ENCODE measurements at places on chromosomes 1 and 21.
A peak's percentile ranks its signal among the peaks of the same experiment; 100 is the strongest.

DNA sequence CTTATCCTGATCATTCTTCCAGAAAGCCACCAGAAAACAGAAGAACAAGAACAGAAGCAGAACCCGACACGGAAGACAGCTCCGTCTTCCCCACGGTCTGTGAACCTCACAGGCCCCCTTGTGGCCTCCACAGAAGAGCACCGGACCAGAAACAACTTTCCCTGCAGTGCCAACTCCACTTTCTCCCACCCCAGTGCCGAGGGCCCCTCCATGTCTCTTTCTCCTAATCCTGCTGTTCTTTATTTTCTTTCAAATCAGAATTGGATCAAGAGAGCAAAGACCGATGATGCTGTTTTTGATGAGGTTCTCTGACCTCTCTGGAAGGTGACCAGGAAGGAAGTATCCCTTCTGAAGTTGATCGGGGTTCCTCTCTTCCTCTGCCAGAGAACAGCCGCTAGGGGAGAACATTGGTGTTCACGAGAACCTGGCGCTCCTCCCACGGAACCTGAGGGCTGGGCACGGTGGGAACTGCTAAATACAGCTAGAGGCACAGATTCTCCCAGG, 58.9 kb upstream of the CTTNBP2NL start:
- DNase-seq: peak; percentile 5

DNA sequence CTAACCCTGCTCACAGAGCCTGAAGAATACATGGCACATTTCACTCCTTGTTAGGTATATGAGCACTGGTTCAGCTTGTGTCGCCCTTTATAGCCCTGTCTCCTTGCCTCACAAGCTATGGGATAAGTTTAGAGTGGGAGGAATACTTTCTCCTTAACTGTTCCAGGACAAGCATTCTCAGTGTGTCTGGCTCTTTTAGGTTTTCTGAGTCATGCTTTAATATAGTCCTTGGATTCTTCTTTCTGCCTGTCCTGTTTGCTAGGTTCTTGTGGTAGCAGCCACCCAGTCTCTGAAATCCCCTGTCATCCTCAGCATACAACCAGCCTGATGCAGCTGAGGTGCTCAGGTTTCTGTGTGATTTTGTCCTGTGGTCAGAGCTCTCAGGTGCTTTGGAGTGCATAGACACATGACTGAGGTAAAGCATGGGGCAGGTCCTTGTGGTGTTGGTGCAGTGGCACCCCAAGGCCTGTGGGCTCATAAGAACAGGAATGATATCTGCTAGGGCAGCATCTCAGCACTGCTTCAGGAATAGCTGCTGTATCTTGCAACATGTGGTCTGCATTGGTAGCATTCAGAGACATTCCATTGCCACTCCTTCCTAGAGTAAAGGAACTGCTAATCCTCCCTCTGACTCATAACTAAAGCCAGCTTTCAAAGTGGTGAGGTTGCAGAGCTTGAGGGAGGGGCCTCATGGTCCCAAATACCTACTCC, 14.2 kb upstream of the CASQ2 start:
- no peak for DNase-seq

DNA sequence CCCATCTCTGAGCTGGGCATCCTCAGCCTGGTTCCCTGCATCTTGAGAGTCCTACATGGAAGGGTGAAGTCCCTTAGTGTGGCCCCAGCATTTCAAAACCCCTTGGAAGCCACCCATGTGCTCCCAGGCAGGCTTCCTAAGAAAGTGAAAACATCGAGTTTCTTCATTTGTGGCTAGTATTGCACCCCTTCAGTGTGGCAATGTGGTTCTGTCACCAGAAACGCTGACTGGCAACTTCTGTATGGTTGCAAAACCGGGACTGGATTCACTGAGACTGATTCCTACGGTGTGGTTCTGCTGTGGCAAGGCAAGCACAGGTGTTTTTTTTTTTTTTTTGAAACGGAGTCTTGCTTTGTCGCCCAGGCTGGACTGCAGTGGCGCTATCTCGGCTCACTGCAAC, 9.0 kb upstream of the IFNGR2 start:
- no peak for DNase-seq

- no peak for DNase-seq
These were observed 27.3 kb upstream of the A3GALT2 start for GRCh38 chr1:33348194-33348593.

GRCh38 chr1:63975481-63975880, 201.7 kb downstream of the ROR1 start:
- no peak for DNase-seq

DNA sequence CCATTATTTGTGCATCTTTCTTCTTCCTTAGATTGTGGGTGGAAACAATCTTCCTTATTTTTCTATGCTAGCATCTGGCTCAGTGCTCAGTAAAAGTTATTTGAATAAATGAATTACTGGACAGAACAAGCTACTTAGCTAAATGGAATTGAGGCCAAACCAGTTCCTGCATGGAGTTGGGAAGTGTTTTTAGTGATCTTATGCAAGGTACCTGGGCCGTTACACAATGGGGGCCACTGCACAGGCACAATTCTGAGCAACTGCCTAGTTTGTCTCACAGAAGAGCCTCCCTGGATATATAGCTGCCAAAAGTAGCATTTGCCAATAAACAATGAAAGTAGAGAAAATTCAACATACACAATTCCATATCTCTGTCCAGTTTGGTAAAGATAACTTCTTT, 27.0 kb upstream of the SERBP1 start:
- DNase-seq: no peak

DNA sequence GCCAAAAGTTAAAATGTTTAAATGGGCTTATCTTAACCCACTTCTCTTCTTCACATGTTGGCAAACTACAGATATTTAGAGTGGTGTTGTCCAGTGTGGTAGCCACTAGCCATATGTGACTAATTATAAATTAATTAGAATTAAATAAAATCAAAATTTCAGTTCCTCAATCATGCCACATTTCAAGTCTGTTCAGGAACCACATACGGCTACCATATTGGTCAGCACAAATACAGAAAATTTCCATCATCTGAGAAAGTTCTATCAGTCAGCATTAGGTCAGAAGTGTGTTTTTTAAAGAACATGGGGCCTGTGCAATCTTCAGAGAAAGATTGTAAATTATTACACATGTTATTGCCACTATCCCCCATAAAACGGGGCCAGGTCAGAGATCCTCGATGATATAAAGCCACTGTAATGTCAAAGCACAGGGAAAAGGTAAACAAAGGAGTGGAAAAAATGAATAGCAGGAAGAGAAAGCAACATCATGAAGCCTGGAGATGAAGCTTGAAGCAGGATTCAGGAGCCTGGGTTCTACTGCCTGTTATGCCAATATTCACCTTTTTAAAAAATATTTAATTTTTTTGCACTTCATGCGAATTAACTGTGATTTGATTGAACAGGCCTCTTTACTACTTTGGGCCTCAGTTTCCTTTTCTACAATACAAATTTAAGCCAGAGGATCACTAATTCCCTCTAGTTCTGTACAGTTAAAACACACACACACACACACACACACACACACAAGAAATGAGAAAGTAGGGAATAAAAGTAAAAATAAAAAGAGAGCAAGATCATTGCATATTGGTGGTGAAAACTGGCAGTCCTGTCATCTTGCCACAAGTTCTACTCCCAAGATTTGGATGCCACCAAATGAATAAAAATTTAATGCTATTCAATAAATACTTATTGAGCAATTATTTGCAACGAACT, 2.3 kb downstream of the RSBN1 start:
- no peak for DNase-seq

DNA sequence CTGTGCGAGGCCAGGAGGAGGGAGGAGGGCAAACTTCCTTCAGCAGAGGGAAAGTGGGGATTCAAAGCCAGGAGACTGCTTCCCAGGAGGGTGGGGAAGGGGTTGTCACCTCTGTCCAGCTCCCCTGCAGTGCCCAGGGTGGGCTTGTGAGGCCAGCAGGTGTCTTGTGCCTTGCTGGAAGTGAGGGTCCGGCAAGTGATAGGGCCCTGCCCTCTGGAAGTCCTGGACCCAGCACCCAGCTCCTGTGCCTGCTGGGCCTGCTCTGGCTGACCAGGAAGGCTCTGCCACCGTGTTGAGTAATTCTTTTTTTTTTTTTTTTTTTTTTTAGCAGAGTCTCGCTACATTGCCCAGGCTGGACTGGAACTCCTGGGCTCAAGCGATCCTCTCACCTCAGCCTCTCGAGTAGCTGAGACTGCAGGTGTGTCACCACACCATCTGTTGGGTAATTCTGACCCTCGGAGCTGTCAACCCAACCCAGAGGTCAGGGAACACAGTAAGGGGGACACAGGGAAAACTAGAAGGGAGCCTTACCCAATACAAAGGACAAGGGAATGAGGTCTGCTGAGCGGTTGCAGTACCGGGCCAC, 1.0 kb downstream of the BEST4 start:
- no peak for DNase-seq

- no peak for DNase-seq
These were observed 3.7 kb downstream of the HES3 start for GRCh38 chr1:6247651-6248050.

DNA sequence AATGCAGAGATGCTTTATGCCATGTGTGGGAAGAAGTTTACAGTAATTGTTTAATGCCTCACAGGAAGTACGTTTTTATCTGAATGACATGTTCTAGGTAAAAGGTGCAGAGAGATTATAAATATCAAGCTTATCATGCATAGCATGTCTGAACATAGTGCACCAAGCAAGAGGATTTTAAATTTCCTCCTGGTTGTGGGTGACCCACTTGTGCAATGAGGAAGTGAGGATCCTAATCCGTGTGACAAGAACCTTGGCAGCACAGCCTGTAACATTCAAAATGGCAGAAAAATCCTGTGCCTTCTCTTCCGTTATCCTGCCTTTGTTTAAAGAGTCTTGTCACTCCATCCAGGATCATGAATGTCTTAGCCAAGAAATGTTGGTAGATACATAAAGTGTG, 75.6 kb downstream of the PLA2G4A start:
- DNase-seq: no peak

GRCh38 chr1:7505771-7506453, 265.2 kb upstream of the VAMP3 start:
- no peak for DNase-seq

GRCh38 chr1:181086091-181086490, 2.4 kb upstream of the IER5 start:
- no peak for DNase-seq

GRCh38 chr21:37532868-37533780, 166.6 kb downstream of the DYRK1A start:
- peak; percentile 14 for DNase-seq

GRCh38 chr1:47468709-47469389, 31.0 kb downstream of the FOXD2 start:
- DNase-seq: no peak

- DNase-seq: no peak
These were observed 52.4 kb downstream of the ARHGEF10L start for GRCh38 chr1:17591814-17592430.

DNA sequence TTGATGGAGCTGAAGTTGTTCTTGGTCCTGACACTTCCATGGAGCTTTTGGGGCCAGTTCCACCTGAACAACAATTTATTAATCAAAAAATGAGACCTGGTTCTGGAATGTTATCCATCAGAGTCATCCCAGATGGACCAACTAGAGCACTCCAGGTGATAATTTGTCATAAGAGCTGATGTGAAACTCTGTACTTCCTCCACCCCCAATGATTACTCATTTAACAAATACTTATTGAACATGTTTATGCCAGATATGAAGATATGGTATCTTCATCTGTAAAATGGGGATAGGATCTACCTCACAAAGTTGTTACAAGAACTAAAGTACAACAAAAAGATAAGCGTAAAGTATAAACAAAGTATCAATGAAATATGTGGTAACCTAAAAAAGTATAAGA, 153.2 kb downstream of the VPS13D start:
- no peak for DNase-seq

- DNase-seq: no peak
These were observed 117.5 kb downstream of the PRDM16 start for GRCh38 chr1:3186526-3186921.

DNA sequence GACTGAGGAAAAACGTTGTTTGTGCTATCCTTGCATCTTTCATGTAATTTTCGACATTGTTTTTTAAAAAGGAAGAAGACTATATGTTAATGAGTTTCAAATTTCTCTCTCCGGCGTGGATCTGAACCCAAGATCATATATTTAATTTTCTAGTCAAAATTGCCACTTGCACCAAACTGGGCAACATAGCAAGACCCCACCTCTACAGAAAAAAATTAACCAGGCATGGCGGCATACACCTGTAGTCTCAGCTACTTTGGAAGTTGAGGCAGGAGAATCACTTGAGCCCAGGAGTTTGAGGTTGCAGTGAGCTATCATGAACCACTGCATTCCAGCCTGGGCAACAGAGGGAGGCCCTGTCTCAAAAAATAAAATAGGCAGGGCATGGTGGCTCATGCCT, 16.5 kb upstream of the RABGAP1L start:
- no peak for DNase-seq

- DNase-seq: no peak
These were observed 83.5 kb downstream of the UCK2 start for GRCh38 chr1:165910764-165911421.

DNA sequence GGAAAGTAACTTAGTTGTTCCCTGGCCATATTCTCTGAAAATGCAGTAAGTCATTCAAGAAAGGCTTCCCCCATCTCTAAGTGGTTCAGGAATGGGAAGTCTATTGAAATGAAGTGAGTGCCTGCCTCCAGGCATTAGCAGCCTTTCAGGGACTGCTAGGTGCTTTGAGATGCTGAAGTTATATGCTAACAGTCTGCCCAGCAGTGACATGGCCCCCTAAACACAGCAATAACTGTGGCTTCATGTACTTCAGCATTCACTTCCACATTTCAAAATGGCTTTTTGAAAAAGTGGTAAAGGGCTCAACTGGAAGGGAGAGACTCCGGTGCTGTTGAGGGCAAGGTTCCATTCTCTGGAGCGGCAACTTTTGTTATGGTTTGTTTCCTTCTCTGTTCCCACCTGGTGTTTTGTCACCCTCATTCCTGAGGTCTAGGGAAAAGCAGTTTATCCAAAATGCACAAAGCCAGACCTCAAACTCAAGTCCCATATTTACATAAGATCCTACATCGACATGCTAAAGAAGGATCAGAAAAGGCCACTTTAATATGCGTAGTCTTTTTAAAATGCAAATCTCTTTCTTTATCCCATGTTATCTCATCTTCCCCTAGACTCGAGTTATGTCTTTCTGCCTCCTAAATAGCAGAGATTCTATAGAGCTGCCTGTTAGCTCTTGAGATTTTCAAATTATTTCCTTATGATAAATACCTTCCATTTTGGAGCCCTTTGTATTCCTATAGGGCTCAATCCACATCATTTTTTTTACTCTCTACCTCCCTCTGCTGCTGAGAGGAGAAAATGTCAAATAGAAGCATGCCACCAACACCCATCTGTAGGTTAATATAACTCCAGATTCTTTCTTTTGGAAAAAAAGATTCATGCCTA, 34.2 kb upstream of the LRRC8C start:
- no peak for DNase-seq

- peak; percentile 23 for DNase-seq
These were observed 7.9 kb upstream of the TNNT2 start for GRCh38 chr1:201385299-201385891.

- DNase-seq: no peak
These were observed 20.4 kb upstream of the AK2 start for GRCh38 chr1:33057095-33057494.

- DNase-seq: peak; percentile 8
These were observed 569 bp downstream of the FALEC start for GRCh38 chr1:150516050-150516591.

DNA sequence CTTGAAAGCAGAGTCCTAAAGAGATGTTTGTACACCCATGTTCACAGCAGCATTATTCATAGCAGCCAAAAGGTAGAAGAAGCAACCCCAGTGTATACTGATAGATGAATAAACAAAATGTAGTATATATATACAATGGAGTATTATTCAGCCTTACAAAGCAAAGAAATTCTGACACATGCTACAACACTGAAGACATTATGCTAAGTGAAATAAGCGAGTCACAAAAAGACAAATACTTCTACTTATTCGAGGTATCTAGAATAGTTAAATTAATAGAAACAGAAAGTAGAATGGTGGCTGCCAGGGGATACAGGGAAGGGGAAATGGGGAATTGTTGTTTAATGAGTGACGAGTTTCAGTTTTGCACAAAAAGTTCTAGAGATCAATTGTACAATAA, 23.5 kb downstream of the COP1 start:
- DNase-seq: no peak
